ENCODE measurements at places on chromosomes 5 and 9. TPM values are rescaled to one million over a fixed set of nuclear protein-coding genes. Genes with fewer than 3 reads are reported as not detected.

DNA sequence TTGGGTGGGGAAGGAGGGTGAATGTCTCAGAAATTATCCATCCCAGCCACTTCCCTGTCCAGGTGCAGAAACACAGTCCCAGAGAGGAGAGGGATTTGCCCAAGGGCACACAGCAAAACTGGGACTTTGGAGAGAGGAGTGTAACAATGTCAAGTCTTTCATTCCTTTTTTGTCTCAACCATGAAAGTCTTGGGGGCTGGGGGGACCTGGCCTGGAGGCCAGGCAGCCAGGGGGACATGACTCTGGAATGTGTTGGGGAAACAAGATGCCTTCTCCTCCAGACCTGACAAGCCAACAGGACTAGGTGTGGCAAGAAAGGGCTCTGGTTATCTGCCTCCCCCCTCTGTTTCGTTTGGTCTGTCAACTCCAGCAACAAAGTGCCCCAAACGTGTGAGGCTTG is 13.9 kb upstream of the HAND1 start:
- DNase-seq, result peak; percentile 15
- peaks cover 4% of the 10 kb centered on the region for H3K27me3 ChIP-seq
- H3K4me1 ChIP-seq, result no peaks in the 10 kb centered on the region
- H3K27ac ChIP-seq, result no peak overlapping the region
- H3K36me3 ChIP-seq, result no peaks in the 10 kb centered on the region

DNA sequence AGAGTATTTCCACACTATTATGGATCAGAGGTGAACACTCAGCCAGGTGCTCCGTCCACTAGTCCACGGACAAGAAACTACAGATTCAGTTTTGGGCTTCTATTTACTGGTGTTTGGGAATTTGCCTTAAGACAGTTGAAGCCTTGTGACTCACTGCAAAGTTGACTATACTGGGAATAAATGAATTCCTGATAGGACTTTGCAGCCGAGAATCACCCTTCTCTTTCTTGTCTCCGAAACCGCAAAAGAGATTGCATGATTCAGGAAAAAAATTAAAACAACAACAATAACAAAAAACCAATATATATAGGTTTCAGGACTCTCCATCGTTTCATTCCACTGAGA is 716 bp downstream of the TMEM171 start:
- H3K4me1 ChIP-seq, result peaks cover 11% of the 10 kb centered on the region
- no peaks in the 10 kb centered on the region for H3K36me3 ChIP-seq
- no peak overlapping the region for H3K27ac ChIP-seq
- DNase-seq, result no peak
- no peak overlapping the region for H3K4me3 ChIP-seq

DNA sequence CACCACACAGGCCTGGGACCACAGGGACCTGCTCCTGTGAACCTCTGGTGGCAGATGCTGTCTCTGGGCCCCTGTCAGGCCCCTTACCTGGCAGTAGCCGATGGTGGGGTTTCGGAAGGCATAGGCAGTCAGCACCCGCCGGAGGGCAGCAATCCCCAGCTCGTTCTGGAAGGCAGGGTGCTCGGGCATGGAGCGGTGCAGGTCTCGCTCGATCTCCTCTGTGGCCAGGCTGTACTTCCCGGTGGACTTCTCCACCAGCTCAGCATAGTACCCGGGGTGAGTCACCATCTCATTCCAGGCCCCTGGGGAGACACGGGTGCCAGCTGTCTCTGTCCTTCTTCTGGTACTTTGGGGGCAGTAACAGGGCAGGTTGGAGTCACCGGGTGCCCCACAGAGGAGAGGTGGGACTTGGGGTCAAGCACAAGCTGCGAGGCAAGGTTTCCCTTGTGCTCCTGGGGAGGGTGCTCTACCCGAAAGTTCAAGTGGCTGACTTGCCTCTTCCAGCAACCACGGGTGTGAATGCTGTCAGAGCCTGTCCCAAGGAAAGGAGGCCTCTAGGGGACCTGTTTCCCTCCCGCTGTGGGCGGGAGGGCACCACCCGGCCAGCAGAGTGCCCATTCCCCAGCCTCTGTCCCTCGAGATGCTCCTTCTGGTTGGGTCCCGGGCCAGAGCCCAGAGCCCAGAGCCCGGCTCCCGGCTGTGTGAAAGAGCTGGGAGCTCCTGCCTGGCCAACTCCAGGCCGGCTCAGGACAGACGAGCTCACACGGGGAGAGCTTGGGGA is 19.8 kb upstream of the MRNIP start:
- no peak overlapping the region for H3K27ac ChIP-seq
- H3K4me3 ChIP-seq, result no peak overlapping the region
- DNase-seq, result no peak

- no peaks in the 10 kb centered on the region for H3K36me3 ChIP-seq
- no peak overlapping the region for H3K27ac ChIP-seq
- H3K4me3 ChIP-seq, result no peak overlapping the region
- no peak for DNase-seq
- no peaks in the 10 kb centered on the region for H3K27me3 ChIP-seq
- no peaks in the 10 kb centered on the region for H3K4me1 ChIP-seq
These were observed 138.5 kb upstream of the S1PR3 start for GRCh38 chr9:88852794-88853193.

DNA sequence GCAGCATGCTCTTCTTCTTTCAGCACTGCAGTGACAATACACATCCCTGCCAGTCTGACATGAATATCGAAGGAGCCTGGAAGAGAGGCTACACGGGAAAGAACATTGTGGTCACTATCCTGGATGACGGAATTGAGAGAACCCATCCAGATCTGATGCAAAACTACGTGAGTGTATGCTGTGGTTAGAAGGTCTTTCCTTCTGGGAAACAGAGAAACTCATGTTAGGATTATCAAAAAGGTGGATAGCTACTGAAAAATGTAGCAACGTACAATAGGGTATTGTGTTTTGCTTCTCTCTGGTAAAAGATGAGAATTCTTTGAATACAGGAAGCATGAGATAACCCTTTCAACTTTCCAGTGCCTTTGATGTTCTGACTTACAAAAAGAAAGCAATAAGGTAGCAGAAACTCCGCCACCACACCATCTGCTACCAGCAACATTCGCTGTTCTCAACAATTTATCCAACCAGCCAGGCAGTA is 133.3 kb downstream of the PCSK5 start:
- DNase-seq, result no peak
- no peak overlapping the region for H3K27ac ChIP-seq
- H3K36me3 ChIP-seq, result no peaks in the 10 kb centered on the region
- no peaks in the 10 kb centered on the region for H3K27me3 ChIP-seq
- H3K4me3 ChIP-seq, result no peak overlapping the region

- no peak overlapping the region for H3K27ac ChIP-seq
- peaks cover 51% of the 10 kb centered on the region for H3K27me3 ChIP-seq
- no peaks in the 10 kb centered on the region for H3K36me3 ChIP-seq
- H3K4me3 ChIP-seq, result no peak overlapping the region
- H3K4me1 ChIP-seq, result no peaks in the 10 kb centered on the region
- DNase-seq, result no peak
These were observed 16.6 kb upstream of the PCDHB2 start for GRCh38 chr5:141077826-141078225.

Gene LPAR1
- total RNA-seq, result 34.9 TPM

DNA sequence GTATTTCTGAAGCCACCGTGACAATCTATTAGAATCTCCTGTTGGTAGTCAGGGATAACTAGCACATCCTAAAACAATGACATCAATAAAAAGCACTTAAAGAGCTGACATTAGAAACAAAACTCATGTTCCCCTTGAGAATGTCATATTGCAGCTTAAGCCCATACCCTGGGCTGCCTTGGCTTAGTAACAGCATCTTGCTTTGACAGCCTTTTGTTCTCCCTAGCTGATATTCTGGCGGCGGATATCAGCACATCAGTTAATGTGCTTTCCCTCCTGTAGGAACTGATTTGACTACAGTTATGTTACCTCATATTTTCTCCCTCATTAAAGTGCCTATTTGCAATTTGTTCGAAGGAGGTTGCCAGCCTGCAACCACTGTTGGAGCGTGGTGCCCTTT is 214.1 kb downstream of the CD180 start:
- peaks cover 16% of the 10 kb centered on the region for H3K4me1 ChIP-seq
- no peaks in the 10 kb centered on the region for H3K27me3 ChIP-seq
- DNase-seq, result no peak
- H3K27ac ChIP-seq, result no peak overlapping the region

DNA sequence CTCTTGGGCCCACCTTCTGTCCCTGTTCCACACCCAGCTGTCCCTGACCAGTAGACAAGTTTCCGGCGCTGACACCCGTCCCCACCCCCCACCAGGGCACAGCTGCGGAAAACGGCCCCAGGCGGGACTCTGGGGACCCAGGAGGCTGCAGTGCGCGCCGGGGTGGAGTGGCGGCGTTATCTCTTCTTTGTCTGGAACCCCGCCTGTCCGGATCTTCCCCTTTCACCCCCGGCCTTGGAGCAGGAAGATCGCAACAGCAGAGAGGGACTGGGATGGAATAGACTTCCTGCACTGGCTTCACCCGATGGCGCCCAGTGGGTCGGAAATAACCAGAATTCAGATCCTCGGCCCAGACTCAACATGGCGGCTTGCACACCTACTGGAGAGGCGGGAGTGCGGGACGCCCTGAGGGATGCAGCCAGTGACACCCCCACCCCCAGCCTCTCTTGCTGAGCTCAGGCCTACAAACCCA is 4.7 kb downstream of the PAX5 start:
- H3K4me3 ChIP-seq, result no peak overlapping the region
- H3K4me1 ChIP-seq, result peaks cover 57% of the 10 kb centered on the region
- peaks cover 84% of the 10 kb centered on the region for H3K27me3 ChIP-seq
- no peak for DNase-seq
- H3K36me3 ChIP-seq, result no peaks in the 10 kb centered on the region

DNA sequence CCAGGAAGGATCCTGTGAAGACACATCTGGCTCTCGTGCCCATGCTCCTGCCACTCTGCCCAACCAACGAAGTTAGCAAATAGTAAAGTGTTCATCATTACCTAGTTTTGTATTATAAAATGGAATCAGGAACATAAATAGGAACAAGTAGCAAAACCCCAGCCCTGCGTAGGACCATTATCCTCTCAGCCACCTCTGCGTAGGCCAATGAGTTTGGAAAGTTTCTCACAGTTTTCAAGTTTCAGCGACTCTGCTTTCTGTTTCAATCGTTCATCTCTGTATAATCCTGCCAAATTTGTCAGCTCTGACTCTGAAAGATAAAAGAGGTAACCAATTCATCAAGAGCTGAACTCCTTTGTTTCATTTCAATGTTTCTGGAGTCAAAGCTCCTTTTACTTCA is 10.1 kb upstream of the SPATA24 start:
- no peaks in the 10 kb centered on the region for H3K36me3 ChIP-seq
- H3K27ac ChIP-seq, result peak overlapping the region; percentile 58
- H3K27me3 ChIP-seq, result no peaks in the 10 kb centered on the region
- no peak for DNase-seq
- H3K4me3 ChIP-seq, result no peak overlapping the region
- no peaks in the 10 kb centered on the region for H3K4me1 ChIP-seq

- DNase-seq, result no peak
- no peaks in the 10 kb centered on the region for H3K4me1 ChIP-seq
- no peak overlapping the region for H3K4me3 ChIP-seq
- H3K27ac ChIP-seq, result no peak overlapping the region
These were observed 27.2 kb upstream of the FBP1 start for GRCh38 chr9:94666364-94667099.

GRCh38 chr9:110769667-110770066 is 101.1 kb downstream of the MUSK start:
- no peak overlapping the region for H3K27ac ChIP-seq
- no peaks in the 10 kb centered on the region for H3K4me1 ChIP-seq
- H3K36me3 ChIP-seq, result no peaks in the 10 kb centered on the region
- no peaks in the 10 kb centered on the region for H3K27me3 ChIP-seq
- DNase-seq, result no peak

Gene HAVCR1
- total RNA-seq, result not detected

DNA sequence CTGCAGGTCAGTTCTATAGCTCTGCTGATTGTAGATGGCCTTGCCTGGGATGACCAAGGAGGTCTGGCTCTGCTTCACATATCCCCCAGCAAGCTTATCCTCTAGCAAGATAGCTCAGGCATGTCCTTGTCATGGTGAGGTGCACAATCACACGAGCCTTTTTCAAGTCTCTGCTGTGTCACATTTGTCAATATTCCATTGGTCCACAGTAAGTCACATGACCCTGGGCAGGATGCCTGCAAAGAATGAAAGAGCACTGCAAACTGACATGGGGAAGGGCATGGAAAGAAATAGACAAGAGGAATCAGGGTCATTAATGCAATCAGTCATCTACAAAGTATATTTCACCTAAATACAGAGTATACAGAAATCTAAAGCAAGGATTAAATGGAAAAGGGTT is 142.0 kb downstream of the RORB start:
- no peak for DNase-seq
- H3K36me3 ChIP-seq, result no peaks in the 10 kb centered on the region
- H3K27ac ChIP-seq, result no peak overlapping the region
- H3K4me3 ChIP-seq, result no peak overlapping the region
- H3K27me3 ChIP-seq, result no peaks in the 10 kb centered on the region

DNA sequence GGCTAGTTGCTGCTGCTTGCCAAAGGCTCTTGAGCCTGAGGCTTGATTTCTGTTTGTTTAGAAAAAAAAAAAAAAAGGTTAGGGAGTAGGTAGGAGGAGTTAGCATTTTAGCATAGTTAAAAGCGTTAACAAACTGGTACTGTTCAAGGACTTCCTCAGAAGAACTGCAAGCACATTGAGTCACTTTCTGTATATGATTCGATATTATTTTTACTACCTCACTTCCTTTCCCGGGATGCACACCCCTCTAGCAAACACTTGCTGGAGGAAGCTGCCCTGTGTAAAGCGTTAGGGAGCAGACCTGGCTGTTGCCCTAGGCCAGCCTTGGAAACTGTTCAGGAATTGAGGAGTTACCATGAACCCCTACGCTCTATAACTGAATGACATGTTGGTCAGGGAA is 15.7 kb upstream of the CEP120 start:
- no peaks in the 10 kb centered on the region for H3K36me3 ChIP-seq
- no peaks in the 10 kb centered on the region for H3K27me3 ChIP-seq
- H3K27ac ChIP-seq, result no peak overlapping the region
- no peak for DNase-seq
- no peak overlapping the region for H3K4me3 ChIP-seq

Gene TSSK1B
- total RNA-seq, result not detected

GRCh38 chr5:40733434-40733833 is 22.3 kb downstream of the TTC33 start:
- no peaks in the 10 kb centered on the region for H3K4me1 ChIP-seq
- H3K27me3 ChIP-seq, result no peaks in the 10 kb centered on the region
- H3K27ac ChIP-seq, result no peak overlapping the region
- no peak overlapping the region for H3K4me3 ChIP-seq
- DNase-seq, result no peak
- H3K36me3 ChIP-seq, result no peaks in the 10 kb centered on the region

DNA sequence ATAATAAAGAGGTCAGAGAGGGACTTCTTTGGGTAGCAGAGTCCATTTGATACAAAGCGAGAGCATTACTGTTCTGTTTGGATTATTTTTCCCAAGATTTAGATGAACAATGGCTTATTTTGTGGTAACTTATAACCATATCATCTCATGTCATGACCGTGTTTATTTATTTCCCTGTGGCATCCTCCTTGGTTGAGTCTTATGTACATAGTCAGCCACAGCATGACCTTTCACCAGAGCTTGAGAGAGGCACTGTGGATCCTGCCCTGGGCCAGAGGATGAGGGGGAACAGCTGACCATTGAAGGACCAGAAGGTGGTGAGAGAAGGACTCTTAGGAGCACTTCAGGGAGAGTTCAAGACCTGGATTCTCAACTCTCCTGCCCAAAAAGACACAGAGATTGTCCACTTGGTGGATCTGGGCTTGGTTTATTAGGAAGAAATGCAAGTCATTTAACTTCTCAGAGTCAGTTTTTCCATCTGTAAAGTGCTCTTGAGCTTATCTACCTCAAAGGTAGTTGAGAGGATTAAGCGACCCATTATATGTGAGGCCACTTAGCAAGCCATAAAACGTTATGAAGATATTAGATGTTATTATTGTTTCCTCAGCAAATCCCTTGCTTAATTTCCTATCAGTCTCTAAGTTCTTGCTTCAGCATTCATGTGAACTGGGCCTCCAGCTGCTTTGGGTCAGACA is 51.4 kb downstream of the PPIC start:
- no peaks in the 10 kb centered on the region for H3K4me1 ChIP-seq
- no peaks in the 10 kb centered on the region for H3K36me3 ChIP-seq
- H3K4me3 ChIP-seq, result no peak overlapping the region
- H3K27me3 ChIP-seq, result no peaks in the 10 kb centered on the region
- H3K27ac ChIP-seq, result no peak overlapping the region
